CD4-positive, alpha-beta T cell (primary cell): ENCODE measurements at places on chromosomes 2 and 18.

GRCh38 chr2:204687776-204688175, 142.5 kb downstream of the PARD3B start:
- no peak for DNase-seq

GRCh38 chr2:67790622-67791021, 272.2 kb downstream of the C1D start:
- DNase-seq = no peak

DNA sequence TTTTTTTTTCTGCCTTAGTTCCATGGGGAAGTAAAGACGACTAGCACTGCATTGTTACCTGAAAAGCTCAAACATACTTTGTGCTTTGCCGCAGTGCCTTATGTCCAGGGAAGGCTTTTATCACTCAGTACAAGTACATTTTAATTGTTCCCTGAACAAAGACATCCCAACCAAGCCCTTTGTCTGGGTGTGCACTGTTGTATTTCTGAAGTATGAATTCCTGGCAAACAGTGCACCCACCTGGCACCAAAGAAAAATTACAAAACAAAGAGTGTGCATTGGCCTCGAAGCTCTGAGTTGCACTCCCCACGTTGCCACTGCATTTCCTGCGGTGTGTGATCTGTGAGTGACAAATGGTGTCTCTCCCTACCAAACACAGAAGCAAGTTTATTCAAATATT, 858.5 kb upstream of the PIK3C3 start:
- no peak for DNase-seq

- no peak for DNase-seq
Measured at GRCh38 chr2:106270471-106270891, 76.4 kb upstream of the UXS1 start.

- no peak for DNase-seq
Measured at GRCh38 chr2:173191601-173192000, 116.0 kb downstream of the MAP3K20 start.

DNA sequence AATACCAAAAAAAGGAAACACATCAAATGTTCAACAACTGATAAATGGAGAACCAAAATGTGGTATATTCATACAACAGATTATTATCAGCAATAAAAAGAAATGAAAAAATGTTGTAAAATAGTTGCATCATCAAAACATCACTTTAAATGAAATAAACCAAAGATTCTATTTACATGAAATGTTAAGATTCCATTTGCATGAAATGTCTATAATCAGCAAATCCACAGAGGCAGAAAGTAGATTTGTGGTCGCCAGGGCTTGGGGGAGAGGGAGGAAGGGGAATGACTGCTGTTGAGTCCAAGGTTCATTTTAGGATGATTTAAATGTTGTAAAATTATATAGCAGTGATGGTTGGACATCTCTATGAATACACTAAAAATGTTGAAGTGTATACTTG, 181.9 kb downstream of the RTP5 start:
- DNase-seq = no peak

DNA sequence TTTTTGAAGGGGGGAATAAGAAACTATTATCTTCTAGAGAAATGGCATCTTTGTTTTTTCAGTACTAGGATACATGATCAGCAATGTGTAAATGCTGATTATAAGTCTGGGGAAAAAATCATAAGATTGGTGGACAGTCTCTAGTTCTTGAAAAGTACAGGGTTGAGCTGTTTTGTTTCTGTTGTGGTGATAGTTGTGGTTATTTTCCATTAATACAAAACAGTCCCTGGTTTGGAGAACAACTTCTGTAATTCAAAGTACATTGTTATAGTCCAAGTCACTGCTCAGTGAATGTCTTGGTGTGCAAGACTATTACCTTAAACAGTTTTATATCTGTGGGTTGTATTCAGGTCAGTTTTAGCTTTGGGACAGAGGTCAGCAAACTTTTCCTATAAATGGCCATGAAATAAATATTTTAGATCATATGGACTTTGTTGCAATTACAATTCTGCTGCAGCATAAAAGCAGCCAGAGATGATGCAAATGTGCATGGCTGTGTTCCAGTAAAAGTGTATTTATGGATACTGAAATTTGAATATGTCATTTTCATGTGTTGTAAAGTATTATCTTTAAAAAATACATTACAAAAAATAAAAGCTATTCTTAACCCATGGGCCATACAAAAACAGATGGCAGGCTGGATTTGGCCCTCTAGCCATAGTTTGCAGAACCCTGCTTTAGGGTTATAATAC, 111.0 kb downstream of the CERS6 start:
- DNase-seq = no peak
